ENCODE measurements at places on chromosomes 7 and 10.

DNA sequence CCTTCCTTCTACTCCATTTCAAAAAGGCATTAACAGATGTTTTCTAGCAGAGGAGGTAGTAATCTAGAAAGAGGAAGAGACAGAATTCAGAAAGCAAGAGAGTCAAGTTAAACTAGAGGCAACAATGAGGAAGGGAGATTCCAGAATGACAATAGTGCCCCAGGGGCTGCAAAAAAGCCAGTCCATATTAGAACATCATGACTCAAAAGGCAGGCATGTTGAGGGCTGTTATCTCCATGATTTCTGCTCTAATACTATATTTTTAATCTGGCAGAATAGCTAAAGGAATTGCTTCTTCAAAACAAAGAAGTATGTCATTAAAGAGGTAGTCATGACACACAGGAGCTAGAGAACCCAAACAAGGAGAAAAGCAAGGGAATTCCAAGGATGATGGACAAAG, 599.6 kb downstream of the INHBA start:
- DNase-seq, result peak; percentile 1

DNA sequence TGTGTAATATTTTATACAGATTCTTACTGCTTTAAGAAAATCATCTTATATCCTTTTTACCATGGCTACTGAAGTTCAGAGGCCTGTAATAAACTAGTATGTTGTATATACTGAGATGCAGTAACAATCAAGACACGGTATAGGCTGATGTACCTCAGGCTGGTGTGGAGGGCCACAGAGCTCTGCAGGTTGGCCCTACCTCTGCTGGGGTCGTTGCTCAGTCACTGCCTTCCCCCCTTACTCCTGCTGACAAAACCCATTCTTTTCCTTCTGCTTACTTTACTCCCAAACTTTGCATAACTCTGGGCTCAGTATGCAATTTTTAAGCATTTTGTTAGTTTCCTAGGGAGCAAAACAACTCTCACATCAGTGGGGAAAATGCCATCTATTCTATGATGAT, 200.1 kb upstream of the FOXP2 start:
- no peak for DNase-seq

DNA sequence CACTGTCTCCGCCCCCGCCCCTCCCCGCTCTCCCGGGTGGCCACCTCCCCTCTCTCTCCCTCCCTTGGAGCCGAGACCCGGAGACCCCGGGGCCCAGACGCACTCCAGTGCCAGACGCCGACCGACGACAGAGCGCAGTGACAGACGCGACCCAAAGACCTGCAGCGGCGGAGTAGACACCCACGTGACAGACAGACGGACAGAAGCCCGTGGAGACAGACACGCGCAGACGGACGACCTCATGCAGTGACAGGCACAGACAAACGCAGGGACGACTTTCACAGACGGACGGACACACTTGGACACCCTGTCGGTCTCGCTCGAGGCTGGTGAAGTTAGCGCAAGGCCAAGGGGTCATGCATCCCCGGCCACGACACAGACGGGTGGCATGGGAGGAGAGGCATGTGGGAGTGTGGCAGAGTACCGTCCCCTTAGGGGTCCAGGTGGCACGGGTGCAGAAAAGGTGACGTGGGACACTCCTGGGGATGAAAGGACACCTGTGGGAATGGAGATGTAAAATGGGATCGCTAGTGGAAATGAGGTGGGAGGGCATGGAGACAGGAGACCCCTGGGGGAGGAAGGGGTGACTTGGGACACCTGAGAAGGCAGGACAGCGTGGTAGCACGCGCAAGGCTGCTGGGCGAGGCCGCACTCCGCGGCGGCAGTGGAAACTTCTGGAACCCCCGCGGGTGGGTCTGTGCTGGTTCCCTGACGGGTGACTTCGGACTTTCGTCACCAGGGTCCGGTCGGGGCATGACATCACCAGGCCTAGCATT, 456 bp upstream of the ACHE start:
- no peak for DNase-seq

GRCh38 chr10:44282626-44283300, 102.1 kb downstream of the CXCL12 start:
- DNase-seq, result no peak

GRCh38 chr10:48939790-48940325, at the start of gene LRRC18:
TSS of gene LRRC18 (minus strand) at chr10:48939840. CDS start at chr10:48914155, 25,685 bp downstream.
- no peak for DNase-seq

DNA sequence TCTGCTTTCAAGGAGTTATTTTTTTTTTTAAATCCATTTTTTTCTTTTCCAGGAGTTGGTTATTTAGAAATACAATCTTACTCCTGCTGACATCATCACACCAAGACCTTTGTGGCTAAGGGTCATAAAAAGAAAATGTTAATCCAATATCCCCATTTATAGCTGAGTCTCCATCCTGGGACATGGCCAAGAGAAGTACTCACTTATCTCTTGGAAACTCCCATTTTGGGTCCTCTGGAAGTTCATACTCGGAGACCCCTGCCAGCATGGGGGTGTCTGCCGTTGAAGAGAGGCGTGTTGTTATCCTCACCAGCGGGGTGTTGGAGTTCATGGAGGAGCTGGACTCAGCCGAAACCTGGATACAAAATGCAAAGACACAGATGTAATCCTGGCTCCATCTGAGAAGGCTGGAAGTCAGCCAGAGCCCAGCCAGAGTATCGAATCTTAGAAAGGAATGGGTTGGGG, 94.6 kb downstream of the FGFR2 start:
- no peak for DNase-seq

GRCh38 chr10:131994435-131994834, 12.7 kb upstream of the BNIP3 start:
- DNase-seq, result no peak

DNA sequence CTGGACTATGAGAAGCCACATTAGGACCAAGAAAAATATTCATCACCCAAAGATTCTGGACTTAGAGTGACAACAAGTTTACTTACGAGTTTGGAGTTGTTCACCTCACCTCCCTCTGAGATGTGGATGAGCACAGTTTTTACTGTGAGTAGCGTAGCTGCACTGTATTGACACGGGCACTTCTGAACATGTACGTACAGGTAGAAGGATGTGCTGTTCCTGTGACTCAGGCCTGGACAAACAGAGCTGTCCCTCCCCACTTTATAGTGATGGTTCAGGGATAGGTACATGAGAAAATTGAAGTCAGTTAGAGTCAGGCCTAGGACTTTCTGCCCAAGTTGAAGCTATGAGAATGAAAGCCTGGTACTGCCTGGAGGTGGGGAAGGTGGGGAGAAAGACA, 80.9 kb upstream of the DYNC1I1 start:
- DNase-seq, result no peak

DNA sequence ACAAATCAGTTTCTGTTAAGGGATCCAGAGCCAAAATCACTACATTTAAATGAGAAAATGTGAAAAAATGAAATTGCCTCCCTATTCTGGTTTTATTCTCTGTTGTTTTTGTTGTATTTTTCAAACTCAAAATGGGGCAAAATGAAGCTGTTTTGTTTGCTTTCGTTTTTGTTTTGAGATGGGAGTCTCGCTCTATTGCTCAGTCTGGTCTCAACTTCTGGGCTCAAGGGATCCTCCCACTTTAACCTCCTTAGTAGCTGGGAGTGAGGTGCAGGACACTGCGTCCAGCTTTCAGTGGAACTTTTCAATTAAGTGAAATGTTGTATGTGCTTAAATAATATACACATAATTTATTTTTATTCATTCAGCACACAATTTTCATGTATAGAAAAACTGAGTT, 205.0 kb downstream of the SORCS1 start:
- no peak for DNase-seq

DNA sequence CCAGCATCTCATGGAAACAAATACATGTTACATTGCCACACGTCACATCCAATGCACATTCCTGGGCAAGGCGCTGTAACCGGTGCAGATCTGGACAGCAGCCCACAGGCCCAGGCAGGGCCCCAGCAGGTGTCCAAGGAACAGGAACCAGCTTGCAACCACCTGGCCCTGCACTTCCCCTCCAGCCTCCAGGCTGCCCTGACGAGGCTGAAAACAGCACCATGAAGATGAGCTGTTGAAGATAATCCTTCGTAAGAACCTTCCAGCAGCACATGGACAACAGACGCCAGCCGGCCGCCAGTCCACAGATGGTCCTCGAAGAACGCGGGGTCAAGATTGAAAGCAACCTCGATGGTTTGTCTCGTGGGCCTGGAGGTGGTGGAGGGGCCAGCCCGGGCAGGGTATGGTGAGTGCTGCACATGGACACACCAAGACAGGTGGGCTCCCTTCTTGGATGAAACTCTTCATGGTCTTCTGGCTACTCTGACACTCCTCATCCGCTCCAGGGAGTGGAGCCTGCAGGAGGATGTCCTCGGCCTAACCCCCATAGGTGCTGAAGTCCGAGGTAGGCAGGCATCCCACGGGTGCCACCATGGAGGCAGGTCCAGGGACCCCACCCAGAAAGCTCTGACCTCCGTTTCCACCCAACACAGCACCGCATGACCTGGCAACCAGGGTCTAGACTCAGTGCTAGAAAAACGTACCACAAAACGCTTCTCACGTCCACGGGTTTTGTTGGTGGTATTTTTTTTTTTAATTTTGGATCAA, 22.9 kb downstream of the PDGFA start:
- no peak for DNase-seq

DNA sequence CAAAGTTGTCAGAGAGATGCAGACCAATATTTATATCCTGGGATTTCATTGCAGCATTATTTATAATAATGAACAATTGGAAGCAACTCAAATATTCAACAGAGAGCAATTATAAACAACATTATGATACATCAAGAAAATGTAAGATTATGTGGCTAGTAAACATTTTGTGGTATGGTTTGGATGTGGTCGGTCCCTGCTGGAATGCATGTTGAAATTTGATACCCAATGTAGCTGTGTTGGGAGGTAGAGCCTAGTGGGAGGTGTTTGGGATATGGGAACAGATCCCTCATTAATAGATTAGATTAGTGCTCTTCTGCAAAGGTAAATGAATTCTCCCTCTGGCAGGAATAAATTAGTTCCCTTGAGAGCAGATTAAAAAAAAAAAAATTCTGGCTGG, 350.9 kb downstream of the ANKRD30A start:
- DNase-seq, result no peak

DNA sequence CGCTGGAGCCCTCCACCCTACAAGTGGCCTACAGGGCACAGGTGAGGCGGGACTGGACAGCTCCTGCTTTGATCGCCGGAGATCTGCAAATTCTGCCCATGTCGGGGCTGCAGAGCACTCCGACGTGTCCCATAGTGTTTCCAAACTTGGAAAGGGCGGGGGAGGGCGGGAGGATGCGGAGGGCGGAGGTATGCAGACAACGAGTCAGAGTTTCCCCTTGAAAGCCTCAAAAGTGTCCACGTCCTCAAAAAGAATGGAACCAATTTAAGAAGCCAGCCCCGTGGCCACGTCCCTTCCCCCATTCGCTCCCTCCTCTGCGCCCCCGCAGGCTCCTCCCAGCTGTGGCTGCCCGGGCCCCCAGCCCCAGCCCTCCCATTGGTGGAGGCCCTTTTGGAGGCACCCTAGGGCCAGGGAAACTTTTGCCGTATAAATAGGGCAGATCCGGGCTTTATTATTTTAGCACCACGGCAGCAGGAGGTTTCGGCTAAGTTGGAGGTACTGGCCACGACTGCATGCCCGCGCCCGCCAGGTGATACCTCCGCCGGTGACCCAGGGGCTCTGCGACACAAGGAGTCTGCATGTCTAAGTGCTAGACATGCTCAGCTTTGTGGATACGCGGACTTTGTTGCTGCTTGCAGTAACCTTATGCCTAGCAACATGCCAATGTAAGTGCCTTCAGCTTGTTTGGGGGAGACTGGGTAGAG, at the start of gene COL1A2:
Gene COL1A2, plus strand, starts transcription at position 459 of the 704 bp plus-strand sequence. Its CDS starts 137 bp downstream, at position 596.
- no peak for DNase-seq

DNA sequence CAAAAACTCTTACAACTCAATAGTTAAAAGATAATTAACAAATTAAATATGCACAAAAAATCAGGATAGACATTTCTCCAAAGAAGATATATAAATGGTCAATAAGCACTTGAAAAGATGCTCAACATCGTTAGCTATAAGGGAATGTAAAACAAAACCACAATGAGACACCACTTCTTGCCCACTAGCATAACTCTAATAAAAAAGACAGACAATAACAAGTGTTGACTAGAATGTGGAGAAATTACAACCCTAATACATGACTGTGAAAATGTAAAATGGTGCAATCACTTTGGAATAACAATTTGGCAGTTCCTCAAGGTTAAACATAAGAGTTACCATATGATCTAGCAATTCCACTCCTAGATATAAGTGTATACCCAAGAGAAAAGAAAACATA, 74.3 kb upstream of the PCGF5 start:
- DNase-seq, result no peak

GRCh38 chr10:124057601-124058000, 35.8 kb downstream of the CHST15 start:
- no peak for DNase-seq

- DNase-seq, result no peak
Observed at GRCh38 chr7:132930881-132931280, 151.0 kb downstream of the CHCHD3 start.

DNA sequence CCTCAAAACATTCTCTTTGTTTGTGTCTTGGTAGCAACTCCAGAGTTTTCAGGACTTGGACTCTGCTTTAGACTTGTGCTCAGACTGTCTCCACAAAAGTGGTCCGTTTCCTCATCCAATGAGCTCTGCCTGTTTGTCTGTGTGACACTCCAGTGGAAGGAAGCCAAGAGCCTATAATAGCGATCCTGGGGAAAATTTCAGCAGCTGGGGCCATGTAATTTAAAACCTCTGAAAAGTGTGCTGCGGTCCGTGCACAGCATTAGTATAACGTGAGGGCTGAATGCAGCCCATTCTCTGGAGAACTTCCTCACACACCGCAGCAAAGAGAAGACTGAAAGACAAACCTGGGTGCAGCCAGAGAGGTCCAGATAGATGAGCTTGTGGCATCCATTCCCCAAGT, at the start of gene LRRC17:
Gene LRRC17, plus strand, starts transcription at position 259 of the 400 bp plus-strand sequence. CDS start 20,914 bp downstream, outside the sequence.
- no peak for DNase-seq

GRCh38 chr7:106041140-106041717, 70.9 kb downstream of the SYPL1 start:
- DNase-seq, result no peak

- DNase-seq, result no peak
Observed at GRCh38 chr7:24665564-24666294, 91.5 kb downstream of the GSDME start.

DNA sequence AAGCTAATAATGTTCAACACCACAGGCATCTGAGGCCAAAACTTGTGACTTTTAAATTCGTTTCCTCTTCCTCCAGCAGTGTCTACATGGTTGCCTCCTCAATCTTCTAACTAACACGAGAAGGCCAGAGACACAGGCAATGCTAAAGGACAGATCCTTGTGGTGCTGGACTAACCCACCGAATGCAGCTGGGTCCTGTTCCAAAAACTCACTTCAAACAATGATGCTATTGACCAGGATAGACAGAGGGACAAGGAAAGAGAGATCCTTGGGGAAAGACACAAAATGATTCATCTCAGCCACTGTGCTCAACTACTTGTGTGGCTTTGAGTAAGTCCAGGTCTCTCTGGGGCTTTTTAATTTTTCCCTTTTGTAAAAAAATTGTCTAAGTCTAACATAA, 107.6 kb downstream of the KCNMA1 start:
- no peak for DNase-seq

- DNase-seq, result no peak
Observed at GRCh38 chr7:73909996-73910395, 49.0 kb downstream of the TMEM270 start.

Measured in GM12892 (cell line).